Neuronal stem cell (in vitro differentiated cells): ENCODE measurements at places on chromosomes 11 and 22.

GRCh38 chr11:103450241-103450640 is 341.0 kb downstream of the DYNC2H1 start:
- DNase-seq = no peak

- DNase-seq = no peak
Observed at GRCh38 chr11:121575963-121576290, 123.2 kb upstream of the SORL1-AS1 start.

DNA sequence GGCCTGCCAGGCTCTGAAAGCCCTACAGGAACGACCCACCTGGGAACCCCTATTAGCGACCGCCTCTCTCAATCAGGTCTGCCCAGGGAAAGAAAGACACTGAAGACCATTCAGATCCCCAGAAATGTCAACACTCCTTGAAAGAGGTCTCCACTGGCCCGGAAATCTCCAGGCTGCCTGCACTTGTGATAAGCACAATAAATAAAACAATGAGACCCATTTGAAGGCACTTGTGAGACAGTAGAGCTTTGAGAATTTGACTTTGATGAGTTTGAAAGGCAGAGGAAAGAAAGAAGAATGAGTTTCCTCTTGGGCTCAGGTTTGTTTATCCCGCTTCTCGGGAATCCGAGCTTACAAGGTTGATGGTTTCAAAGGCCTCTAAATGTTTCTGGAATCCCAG is 416.3 kb downstream of the BUD13 start:
- DNase-seq = no peak

GRCh38 chr11:122843281-122844141 is 5.2 kb downstream of the CRTAM start:
- no peak for DNase-seq

- no peak for DNase-seq
Observed at GRCh38 chr11:109733245-109733644, 311.3 kb downstream of the C11orf87 start.

- no peak for DNase-seq
Observed at GRCh38 chr22:42791721-42792452, 65.2 kb downstream of the ARFGAP3 start.

DNA sequence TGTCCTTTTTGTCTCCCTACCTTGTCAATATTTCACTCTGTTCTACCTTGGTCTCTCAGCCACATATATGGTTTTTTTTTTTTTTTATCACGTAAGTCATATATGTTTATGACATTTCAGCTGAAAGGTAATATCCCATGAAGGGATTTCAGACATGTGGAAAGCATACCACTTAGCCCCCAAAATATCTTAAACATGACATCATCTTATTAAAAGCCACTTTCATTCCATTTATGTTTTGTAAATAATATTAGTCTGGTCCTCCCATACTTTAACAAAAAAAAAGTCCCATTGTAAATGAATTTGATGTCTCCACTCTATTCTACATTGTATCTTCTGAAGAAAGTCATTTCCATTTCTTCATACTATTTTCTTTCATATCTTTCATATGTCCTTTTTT is 85.4 kb downstream of the CSTPP1 start:
- DNase-seq = no peak

DNA sequence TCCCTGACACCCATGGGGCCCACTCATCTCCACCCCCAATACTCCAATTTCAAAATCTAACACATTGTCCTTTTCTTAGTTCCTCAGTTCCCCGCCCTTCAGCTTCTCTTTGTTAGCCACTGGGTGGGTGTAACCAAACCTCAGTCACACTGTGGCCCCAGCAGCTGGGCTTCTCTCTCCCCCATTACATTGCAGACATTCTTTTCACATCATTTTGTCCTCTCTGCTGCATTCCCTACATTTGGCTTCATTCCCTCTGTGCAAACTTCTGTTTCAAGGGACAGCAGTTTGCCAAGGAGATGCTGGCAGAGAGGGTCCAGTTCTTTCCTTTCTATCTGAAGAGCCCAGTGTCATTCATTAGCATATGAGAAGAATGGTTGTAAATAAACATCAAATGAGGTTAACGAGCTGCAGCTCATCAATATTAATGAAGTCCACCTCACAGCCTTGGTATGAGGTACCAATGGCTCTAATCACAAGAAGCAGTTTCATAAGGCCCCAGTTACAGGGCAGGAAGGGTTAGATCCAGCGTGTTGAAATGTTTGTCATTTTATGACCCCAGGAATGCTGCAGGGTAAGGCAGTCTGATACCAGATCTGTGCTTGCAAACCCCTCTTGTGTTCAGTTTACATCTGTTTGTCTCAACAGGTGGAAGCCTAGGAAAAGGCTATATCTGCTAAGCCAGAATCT is 72.3 kb downstream of the ARFGAP2 start:
- DNase-seq = peak; percentile 26

DNA sequence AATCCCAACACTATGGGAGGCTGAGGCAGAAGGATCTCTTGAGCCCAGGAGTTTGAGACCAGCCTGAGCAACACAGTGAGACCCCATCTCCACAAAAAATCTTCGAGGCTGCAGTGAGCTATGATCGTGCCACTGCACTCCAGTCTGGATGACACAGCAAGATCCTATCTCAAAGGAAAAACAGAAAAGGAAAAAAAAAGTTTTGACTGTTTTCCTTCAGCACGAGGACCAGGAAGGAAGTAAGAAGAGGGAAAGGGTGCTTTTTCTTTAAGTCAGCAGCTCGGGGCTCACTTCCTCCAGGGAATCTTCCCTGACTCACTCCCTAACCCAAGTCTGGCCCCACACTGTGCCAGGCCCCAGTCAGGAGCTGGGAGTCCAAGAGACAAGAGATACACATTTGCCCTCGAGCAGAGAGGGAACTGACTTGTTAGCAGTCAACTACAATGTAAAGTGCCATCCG is 14.2 kb downstream of the ARRB1 start:
- no peak for DNase-seq

DNA sequence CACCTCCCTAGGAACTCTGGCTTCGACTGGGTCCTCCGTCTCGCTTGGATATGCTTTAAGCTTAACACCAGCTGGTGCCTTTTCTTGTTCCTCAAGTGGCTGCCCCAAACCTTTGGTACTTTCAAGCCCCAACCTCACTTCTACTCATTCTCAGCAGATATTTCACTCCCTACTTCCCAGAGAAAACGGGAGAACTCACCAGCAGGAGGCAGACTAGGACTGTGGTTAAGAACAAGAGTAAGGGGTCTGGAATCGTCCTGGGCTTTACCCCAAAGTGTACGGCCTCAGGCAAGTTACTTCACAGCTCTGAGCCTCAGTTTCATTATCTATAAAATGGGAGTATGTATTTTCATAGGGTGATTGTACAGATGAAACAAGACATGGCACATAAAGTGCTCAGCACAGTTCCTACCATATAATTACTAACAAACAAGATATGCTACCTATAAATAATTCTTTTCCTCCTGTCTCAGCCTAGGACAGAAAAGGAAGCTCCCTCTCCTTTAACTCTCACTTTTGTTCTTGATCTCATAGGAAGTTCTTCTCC is 37.8 kb downstream of the PAMR1 start:
- peak; percentile 33 for DNase-seq

GRCh38 chr11:2097356-2097997 is 41.7 kb downstream of the IGF2 start:
- peak; percentile 80 for DNase-seq

DNA sequence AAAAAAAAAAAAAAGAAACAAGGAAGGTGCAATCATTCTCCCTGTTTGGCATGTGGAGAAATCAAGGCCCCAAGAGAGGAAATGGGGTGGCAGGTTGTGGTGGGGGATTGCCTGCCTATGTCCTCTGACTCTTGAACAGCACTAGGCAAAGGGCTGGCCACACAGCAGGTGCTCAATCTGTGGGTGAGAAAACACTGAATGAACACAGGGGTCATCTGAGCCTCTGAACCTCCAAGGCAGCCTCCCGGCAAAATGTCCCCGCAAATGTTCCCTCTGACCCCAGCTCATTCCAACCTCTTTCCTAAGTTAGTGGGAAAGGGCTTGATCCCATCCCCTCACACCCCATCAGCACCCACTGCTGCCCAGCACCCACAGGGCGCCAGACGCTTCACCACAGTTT is 4.6 kb downstream of the PLA2G6 start:
- no peak for DNase-seq

DNA sequence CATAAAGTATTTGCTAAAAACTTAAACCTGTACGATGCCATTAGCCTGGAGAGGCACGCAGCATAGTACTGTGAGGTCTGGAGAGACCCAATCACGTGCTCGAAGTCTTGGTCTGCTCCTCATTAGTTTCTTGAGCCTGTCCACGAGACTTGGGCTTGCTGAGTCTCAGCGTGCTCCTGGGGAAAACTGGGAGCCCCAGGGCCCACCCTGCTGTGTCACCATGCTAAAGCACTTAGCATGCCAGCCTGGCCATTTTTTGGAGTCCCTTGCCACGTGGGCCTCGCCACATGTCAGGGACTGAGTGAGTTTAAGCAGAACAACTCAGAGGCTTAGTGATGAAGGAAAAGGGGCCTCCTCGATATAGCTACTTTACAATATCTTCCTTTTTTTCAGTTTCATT is 2.6 kb downstream of the CDC45 start:
- no peak for DNase-seq

GRCh38 chr11:61122761-61123160 is 20.5 kb downstream of the CD5 start:
- DNase-seq = no peak

DNA sequence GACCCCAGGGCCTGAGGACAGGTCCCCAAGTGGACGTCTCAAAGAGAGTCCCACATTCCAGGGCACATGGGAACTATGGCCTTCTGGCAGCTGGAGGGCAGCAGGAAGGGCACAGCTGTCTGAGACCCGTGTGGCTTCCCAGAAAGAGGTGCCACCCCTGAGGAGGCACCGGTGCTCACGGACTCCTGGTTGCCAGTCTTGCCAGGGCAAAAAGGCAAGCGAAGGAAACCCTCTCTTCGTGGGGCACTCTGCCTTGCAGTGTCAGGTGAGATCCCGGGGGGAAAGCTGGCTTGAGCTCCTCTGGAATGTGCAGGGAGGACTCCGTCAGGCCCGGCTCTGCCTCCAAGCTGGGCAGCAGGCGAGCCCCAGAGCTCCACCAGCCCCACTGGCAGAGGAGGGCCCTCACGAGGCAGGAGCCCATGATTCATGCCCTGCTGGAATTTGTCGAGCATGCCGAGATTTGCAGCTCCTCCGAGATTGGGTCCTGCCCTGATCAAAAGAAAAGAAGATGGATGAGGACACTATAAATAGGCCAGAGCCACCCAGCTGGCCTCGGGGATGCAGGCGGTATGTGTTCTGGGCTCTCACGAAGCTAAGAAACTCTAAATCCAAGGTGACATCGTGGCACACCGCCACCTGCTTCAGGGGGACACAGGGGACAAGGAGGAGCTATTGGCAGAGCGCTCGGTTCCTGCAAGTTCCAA is 9.9 kb upstream of the CELSR1 start:
- DNase-seq = no peak

DNA sequence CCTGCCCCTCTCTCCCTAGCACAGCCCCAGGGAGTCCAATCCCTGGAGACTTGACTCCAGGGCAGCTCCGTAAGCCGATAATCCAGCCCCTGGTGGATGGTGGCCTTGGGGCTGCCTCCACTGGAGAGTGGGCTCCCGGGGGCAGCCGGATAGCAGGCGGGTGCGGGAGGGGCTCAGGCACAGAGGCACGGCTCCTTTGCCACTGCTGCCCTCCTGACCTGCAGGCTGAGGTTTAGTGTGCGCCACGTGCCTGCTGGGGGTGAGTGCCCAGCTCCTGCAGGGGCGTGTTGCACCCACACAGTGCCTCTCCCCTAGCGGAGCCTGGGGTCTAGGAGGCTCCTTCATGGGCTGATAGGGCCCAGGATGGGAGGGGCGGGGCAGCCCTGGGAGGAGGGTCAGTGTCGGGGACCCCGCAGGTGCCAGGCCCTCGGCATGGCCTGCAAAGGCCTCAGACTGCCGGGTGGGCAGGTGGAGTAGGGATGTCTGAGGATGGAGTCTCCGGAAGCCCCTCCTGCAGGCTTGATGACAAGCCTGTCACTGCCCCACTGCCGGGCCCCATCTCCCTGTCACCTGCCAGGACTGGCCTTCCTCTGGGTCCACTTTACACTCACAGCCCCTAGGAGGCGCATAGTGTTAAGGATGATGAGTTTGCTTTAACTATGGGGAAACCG is 5.6 kb downstream of the DUSP8 start:
- DNase-seq = no peak

- no peak for DNase-seq
Observed at GRCh38 chr22:37074537-37074936, 23.0 kb downstream of the KCTD17 start.

GRCh38 chr11:84524422-84525051 is 1102.6 kb downstream of the DLG2 start:
- no peak for DNase-seq

DNA sequence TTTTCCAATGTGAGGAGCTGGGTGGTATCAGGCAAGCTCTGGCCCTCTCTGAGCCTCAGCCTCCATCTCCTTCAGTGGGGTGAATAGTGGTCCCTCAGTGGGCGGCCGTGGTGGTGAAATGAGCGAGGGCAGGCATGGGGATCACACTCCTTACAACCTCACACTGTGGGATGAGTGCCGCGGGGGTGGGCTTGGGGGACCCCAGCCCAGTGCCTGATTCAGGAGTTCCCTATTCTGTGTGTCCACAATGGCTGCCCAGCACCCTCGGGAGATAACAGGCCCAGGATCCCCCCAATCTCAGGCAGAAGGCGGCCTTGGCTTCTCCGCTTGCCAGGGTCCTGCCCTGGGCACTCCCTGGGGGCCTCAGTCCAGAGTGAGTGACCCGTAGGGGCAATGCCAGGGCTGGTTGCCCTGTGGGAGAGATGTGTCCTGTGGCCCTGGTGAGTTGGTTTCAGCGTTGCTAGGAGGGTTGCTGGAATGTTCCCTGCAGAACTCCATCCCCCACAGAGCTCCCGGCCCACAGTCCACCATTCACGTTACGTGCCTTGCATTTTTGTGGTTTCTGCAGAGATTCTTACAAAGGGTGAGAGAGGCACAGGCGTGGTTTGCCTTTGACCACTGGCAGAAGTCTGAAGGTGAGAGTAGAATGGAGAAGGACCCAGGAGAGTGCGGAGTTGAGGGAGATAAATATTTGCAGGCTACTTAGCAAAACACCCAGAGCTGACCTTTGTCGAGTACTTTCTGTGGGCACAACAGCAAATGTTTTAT is 2.9 kb downstream of the ALDH3B1 start:
- DNase-seq = no peak

DNA sequence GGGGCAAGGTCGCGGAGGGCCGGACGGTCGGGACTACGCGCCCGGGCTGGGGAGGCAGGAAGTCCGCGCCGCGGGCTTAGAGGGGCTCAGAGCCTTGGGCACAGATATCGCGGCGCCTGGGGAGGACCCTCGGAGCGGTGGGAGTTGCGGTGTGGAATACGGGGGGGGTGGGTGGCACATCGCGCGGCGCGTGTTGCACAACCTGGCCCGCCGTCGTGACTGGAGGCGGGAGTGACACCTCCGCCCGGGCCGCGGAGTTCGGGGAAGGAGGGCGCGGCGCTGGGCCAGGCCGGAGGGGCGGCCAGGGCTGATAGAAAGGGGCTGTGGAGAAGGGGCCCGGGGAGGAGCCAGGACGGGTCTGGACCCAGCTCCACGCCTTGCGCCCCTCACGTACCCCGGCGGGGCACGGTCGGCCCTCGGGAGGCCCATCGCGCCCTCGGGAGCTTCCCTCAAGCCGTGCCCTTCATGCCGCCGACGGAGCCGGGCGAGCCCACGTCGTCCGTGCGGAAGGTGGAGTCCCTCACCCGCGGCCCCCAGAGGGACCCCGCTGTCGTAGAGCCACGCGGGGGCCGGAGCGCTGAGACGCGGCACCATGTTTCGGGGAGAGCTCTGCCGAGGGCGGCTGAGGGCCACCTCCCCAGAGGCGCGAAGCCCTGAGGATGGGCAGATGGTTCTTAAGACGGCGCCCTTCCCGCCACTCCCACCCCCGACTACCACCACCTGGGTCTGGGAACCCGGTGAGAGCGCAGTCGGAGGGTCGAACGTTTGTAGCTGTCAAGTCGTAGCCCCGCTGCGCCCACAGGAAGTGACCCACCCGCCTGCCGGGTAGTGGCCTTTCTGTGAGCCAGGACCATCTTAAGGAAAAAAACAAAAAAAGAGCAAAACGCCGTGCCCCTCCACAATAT is 729 bp downstream of the IL17RA start:
- DNase-seq = no peak
